ENCODE measurements at places on chromosomes 4 and X.
A peak's percentile ranks its signal among the peaks of the same experiment; 100 is the strongest.

DNA sequence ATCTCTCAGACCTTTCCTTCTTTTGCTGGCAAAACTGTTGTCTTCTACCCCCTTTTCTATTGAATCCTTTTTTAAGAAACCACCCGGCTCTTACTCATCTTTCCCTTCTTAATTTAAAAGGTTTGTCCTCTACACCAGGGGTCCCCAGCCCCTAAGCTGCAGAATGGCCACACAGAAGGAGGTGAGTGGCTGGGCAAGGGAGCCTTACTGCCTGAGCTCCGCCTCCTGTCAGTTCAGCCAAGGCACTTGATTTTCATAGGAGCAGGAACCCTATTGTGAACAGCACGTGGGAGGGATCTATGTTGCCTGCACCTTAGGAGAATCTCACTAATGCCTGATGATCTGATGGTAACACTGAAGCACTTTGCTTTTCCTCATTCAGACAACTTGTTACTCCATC is 726.3 kb upstream of the INTU start:
- DNase-seq = no peak

DNA sequence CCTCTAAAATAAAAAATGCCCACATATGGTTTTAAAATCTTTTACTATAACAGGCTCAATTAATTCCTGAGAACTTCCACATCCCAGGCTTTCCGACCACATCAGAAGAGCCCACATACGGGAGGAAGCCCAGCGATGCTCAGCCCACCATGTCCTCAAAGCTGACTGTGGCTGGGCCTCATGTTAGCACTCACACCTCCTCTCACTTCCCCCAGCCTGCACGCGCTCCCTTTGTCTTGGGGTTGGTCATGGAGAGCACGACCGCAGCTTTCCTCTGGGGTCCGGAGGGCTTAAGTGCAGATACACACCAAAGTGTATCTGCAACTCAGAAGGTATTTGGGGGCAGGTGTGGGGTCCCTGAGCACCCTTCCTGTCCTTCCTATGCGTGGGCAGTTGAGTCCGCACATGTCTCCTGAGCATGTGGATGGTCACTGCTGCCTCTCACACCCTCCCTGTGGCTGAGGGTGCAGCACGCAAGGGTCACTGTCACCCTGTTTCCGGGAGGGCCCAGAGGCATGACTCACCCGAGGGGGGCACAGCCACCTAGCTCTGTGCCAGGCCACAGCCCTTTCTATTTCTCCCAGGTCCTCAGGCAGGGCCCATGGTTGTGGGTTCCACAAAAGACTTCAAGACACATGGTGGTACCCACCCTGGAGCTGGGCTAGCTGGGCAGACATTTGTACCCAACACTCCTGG is 21.2 kb downstream of the WDR1 start:
- peak; percentile 66 for DNase-seq

GRCh38 chr4:16661813-16662212 is 236.6 kb downstream of the LDB2 start:
- no peak for DNase-seq

DNA sequence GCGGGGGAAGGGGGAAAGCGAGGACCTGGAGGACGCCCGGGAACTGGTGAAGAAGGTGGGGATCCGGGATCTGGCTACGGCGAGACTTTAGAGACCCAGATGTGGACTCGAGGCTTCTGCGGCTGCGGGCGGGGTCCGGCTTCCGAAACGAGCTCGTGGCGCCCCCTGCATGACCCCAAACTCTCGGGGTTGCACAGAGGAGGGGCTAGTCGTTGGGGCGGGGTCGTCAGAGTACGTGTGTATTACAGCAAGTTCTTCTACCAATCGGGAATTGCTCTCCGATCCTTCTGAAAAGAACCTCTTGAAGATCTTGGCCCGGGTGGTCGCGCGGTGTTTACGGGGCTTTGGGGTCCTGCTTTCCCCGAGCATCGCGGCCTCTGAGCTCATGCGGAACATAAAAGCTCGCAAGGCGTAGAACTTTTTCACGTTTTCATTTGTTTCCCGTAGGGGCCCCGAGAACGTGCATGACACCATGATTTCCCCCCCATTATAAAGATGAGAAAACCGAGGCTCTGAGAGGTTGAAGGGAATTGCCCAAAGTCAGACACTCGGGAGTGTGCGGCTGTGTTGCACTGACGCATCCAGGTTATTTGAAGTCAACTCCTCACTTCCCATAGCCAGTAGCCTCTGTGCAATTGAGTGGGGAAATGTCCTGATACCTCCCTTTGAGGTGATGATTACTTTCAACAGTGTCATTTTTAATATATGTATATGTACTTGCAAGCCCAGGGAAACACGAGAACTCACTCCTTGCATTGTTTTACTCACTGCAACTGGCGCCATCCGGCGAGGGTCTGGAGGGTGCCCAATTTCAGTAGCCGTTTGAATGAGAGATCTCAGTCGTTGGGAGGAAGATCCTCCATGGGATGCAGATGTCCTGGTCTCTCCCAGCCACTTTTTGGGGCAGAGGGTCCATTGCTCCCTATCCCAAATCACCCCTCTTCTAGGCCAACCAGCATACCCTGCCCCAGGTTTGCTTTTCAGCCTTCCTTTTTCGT is at the start of gene BEND4:
Gene BEND4, minus strand, starts transcription at position 149 of the 998 bp plus-strand sequence. CDS start 512 bp downstream, outside the sequence.
- peak; percentile 22 for DNase-seq

DNA sequence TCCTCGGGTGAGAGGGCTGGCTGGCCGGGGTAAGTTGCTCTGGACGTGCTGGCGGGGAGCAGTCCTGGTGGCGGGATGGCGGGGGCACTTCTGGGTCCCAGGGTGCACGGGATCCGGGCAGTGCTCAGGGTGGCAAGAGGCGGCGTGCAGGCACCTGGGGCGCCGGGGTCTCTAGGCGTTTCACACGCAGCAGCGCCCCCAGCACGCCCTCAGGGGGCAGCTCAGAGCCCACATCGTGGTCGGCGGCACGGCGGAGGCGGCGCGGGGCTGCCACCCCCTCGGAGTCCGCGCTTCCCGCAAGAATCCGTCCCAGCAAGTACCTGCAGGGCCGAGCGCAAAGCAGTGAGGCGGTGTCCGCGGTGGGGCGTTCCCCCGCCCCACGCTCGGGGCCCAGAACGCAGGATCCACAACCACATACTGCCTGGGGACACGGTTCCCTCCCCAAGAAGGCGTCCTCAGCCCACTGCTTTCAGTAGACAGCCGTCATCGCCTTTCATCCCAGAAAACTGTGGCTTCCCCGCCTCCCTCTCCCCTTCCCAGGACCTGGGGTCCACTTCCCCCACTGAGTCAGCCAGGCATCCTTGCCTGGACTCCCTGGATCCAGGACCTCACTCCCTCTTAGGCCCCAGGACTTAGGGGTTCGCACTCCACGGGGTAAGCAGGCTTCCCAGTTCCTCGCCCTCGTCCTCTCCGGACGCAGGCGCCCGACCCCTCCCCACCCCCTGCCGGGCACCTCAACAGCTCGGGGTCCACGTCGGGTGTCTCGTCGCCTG is 4.1 kb downstream of the PCSK1N start:
- DNase-seq = no peak

- peak; percentile 89 for DNase-seq
Observed at GRCh38 chr4:4859325-4859798, at the start of gene MSX1. Gene MSX1, plus strand, starts transcription at chr4:4859665. Its CDS starts 235 bp downstream, at chr4:4859900.

DNA sequence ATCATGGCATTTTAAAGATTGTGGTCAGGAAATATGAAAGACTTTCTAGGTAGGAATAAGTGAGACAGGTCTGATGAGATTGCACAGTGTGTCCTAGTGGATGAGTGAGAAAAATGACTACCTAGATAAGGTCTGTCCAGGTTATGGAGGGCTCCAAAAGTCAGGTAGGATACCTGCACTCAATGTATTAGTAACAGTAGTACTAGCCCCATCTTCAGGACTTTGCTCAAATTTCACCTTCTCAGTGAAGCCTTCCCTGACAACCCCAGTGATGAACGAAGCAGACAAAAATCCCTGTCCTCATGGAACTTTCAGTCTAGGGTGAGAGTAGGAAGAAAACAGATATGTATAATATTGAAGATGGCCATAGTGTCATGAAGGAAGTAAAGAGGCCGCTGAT is 85.7 kb downstream of the ZIC3 start:
- DNase-seq = no peak

- no peak for DNase-seq
Observed at GRCh38 chr4:71300964-71301363, 37.9 kb upstream of the SLC4A4 start.

DNA sequence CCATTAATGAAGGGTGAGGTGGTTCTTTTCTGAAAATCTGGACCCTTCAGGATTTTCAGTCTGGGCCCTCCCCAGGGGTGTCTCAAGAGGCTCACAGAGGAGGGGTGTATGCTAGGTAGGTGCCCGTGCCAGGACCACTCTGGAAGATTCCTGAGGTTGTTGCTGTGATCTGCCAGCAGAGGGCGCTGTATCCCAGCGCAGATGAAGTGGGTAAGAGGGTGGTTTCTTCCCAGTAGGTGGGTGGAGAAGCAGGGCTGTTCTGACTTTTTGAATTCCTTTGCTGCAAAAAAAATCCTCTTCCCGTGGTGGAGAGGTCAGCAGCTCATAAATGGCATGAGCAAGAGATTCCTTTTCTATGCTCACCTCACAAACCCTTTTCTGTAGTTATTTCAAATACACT is 51.1 kb downstream of the SCML1 start:
- DNase-seq = peak; percentile 55

- no peak for DNase-seq
Observed at GRCh38 chr4:108828620-108829019, 65.8 kb upstream of the ETNPPL start.

DNA sequence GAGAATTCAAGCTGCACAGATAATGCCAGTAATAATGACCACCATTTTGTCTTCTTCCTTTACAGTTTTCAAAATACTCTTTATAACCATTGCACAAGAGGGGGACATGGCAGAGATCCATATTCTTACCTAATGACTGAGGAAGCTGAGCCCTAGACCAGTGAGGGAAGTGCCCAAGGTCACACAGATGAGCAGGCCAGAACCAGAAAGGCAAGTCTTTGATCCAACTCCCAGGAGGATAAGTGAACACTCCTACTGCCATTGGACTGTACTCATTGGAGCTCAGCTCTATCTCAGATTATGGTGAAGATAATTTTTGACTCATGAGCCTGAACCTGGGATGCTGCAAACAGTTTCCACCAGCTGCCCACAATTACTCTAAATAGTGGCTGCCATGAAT is 28.6 kb downstream of the AMER1 start:
- DNase-seq = no peak

- no peak for DNase-seq
Observed at GRCh38 chr4:186424745-186425144, 130.6 kb downstream of the MTNR1A start.

GRCh38 chr4:182856862-182857261 is 60.3 kb downstream of the DCTD start:
- DNase-seq = no peak

DNA sequence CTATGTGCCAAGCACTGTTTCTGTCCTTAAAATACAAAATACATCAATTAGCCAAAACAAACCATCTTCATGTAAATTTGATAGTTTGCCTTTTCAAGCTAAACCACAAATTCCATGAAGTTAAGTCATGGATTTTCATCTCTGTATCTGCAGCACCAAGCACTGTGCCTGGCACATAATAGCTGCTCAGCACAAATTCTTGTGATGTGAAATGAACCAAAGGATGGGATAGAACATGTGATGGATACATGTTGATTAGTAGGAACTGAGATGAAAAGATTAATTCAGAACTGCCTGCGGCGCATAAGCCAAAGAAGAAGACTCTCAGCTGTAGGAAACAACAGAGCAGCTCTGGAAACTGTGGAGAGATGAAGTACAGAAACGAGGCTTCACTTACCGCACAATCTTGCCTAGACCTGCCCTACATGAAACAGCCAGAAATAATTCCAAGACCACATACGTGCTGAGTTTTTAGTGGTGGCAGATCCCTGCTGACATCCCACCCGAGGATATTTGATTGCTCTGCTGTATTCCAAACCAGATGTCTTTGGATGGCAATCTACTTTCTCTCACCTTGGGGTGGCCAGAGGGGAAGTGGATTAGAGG is 40.9 kb upstream of the DCLK2 start:
- DNase-seq = no peak

- no peak for DNase-seq
Observed at GRCh38 chr4:53551281-53551864, 39.9 kb downstream of the LNX1 start.

DNA sequence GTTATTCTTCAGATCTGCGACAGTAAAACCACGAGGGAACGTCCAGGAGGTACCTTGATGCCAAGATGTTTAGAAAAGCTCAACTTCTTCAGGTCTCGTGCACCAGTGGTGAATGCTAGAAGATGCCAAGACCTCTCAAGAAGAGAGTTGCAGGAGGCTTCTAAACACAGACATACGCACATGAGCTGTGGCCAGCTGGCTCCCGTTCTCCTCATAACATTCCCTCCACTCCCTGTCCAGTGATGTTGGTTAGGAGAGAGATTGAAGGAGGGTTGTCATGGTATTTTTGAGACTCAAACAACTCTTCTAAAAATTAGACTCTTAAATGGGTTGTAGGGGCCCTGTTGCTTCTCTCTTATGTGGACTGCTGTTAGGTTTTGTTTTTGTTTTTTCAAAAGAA is 184.3 kb downstream of the QDPR start:
- DNase-seq = no peak

GRCh38 chrX:78603908-78604307 is 55.2 kb downstream of the RTL3 start:
- DNase-seq = no peak

GRCh38 chrX:112766774-112767173 is 73.9 kb downstream of the AMOT start:
- DNase-seq = no peak

DNA sequence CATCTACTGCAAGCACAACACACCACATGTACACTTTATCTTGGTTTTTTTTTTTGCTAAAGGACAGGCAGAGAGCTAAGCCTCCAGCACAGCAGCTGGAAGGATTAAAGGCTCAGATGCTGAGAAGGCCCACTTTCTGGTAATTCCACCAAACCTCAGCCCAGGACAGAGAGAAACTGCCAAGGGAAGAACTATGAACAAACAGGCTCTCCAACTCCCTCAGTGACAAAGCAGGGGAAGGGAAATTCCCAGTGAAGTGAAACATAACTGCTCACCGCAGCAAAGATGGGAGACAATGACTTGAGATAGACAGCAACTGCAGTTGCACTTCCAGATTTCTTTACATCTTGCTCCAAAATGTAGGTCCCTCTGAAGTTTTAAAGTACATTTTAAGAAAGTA is 4.8 kb downstream of the PROM1 start:
- peak; percentile 81 for DNase-seq

- no peak for DNase-seq
Observed at GRCh38 chr4:141686879-141687278, 50.5 kb downstream of the IL15 start.

GRCh38 chr4:14701896-14702295 is 300.4 kb upstream of the CPEB2 start:
- no peak for DNase-seq

GRCh38 chrX:38216642-38217041 is 4.0 kb downstream of the SRPX start:
- no peak for DNase-seq

Measured in suppressor macrophage treated with lipopolysaccharide for 1 hour (primary cell).